ENCODE measurements at places on chromosomes 2 and 18. TPM values are rescaled to one million over a fixed set of nuclear protein-coding genes. Genes with fewer than 3 reads are reported as not detected.

The SKOR2 gene
- total RNA-seq = not detected

The SUPT7L gene
- 16.7 TPM for total RNA-seq

The ZC3H8 gene
- total RNA-seq = 0.18 TPM

The RAB17 gene
- total RNA-seq = not detected

The TUBB6 gene
- total RNA-seq = 997 TPM

The TSHZ1 gene
- 9.2 TPM for total RNA-seq

The ATOH8 gene
- 7.9 TPM for total RNA-seq

The ASB18 gene
- total RNA-seq = not detected

The RIT2 gene
- total RNA-seq = not detected

The CD207 gene
- not detected for total RNA-seq

The ZDBF2 gene
- total RNA-seq = 16.7 TPM

The KCNG3 gene
- total RNA-seq = under 0.01 TPM

The SLC8A1 gene
- 57.0 TPM for total RNA-seq

The ANKRD36 gene
- total RNA-seq = 20.1 TPM

The PDCD1 gene
- not detected for total RNA-seq

The FBXO15 gene
- 0.90 TPM for total RNA-seq

The C2orf81 gene
- total RNA-seq = under 0.01 TPM

The DPP10 gene
- total RNA-seq = not detected

The PPP1R1C gene
- 0.28 TPM for total RNA-seq

The PDE11A gene
- total RNA-seq = 0.56 TPM

The LIMS3 gene
- 12.7 TPM for total RNA-seq

The DCDC2C gene
- total RNA-seq = not detected

The BAZ2B gene
- total RNA-seq = 42.1 TPM

The MC5R gene
- not detected for total RNA-seq

The EPHA4 gene
- 111 TPM for total RNA-seq

The GKN2 gene
- not detected for total RNA-seq

The ZSWIM2 gene
- not detected for total RNA-seq

The ATP6V1B1 gene
- total RNA-seq = not detected

The OXER1 gene
- total RNA-seq = not detected

The SERPINB12 gene
- total RNA-seq = not detected

The ABCG8 gene
- total RNA-seq = not detected

The TSPYL6 gene
- not detected for total RNA-seq

The SLC14A1 gene
- 21.7 TPM for total RNA-seq

The ALPI gene
- not detected for total RNA-seq

The GAD1 gene
- total RNA-seq = not detected

The ACMSD gene
- not detected for total RNA-seq

The SP5 gene
- total RNA-seq = not detected
